Activated gamma-delta T cell treated with Interleukin-2 at 50 U/mL for 16 hours (primary cell): ENCODE measurements at places on chromosomes 6 and 20.

DNA sequence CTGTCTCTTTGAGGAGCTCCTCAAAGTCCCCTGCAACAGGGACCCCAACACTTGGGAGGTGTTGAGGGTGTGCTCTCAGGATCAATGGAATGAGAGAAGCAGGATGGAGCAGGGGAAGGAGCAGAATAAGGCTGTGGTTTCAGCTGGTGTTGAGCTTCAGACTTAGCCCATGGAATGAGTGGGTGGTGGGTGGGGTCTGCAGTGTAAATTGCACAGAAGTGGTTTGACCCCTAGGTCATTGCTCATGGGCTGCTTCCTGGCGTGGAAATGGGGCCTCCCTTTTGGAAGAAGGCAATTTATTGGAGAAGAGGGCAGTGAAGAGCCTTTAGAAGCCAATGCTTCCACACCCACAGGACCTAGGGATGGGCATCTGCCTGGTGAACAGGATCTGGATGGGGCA is 37.0 kb upstream of the KCNG1 start:
- DNase-seq = no peak

DNA sequence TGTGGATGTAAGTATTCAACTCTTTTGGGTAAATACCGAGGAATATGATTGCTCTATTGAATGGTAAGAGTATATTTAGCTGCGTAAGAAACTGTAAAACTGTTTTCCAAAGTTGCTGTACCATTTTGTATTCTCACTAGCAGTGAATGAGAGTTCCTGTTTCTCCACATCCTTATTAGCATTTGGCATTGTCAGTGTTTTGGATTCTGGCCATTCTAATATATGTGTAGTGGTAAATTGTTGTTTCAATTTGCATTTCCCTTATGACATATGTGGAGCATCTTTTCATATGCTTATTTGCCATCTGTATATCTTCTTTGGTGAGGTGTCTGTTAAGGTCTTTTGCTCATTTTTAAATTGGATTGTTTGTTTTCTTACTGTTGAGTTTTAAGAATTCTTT is 29.3 kb upstream of the KAT14 start:
- DNase-seq = no peak

- no peak for DNase-seq
These were observed 21.9 kb downstream of the CCN2 start for GRCh38 chr6:131929264-131929663.

DNA sequence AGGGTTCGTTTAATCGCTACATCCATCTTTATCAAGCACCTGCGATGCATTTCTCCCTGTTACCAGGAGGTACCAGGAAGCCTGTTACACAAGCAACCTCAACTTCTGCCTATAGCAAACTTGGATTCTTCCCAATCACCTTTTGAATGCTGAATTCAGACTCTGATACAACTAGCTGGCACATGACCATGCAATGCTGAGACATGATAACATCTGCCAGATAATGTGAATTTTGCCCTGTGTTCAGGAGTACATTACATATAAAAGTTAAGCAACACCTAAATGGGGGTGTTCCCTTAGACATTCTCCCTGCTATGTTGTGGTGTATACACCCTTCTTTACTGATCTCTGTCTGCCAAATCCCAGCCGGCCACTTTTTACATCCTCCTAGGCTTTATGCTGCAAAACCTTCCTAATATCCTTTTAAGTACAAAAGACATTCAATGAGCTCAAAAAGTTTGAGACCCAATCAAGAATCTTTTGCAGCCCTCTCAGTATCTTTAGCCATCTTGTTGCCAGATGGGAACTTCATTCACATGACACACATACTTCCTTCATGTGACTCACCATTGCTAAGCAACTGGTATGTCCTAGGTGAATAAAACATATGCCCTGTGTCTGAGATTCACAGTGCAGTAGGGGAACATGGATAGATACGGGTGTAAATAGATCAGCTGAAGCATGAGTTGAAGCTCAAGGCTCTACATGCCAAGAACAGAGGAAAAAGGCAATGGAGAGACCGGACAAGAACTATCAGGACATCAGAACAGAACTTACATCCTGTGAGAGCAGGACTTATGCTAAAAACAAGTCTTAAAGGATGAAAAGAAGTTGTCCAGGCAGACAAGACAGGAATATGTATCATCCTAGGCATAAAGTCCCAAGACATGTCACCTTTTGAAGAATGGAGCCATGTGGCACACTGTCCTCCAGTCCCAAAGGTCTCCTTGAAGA is 84.3 kb downstream of the ZHX3 start:
- no peak for DNase-seq

DNA sequence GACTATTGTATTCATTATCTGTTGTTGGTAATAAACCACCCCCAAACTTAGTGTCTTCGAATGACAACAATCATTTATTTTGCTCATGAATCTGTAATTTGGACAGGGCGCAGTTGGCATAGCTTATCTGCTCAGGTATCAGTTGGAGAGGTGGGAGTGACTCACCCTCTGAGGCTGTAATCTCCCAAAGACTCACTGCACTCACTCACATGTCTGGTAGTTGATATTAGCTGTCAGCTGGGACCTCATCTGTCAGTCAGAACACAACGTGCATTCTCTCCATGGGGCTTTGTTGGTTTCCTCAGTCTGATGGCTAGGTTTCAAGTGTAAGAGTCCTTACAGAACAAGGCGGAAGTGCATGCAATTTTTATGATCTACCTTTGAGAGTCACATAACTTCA is 219.0 kb upstream of the PRND start:
- DNase-seq = no peak

GRCh38 chr6:24936641-24937317 is 1.0 kb upstream of the RIPOR2 start:
- DNase-seq = peak; percentile 53

- DNase-seq = no peak
These were observed 17.4 kb downstream of the PIGT start for GRCh38 chr20:45433316-45433715.

DNA sequence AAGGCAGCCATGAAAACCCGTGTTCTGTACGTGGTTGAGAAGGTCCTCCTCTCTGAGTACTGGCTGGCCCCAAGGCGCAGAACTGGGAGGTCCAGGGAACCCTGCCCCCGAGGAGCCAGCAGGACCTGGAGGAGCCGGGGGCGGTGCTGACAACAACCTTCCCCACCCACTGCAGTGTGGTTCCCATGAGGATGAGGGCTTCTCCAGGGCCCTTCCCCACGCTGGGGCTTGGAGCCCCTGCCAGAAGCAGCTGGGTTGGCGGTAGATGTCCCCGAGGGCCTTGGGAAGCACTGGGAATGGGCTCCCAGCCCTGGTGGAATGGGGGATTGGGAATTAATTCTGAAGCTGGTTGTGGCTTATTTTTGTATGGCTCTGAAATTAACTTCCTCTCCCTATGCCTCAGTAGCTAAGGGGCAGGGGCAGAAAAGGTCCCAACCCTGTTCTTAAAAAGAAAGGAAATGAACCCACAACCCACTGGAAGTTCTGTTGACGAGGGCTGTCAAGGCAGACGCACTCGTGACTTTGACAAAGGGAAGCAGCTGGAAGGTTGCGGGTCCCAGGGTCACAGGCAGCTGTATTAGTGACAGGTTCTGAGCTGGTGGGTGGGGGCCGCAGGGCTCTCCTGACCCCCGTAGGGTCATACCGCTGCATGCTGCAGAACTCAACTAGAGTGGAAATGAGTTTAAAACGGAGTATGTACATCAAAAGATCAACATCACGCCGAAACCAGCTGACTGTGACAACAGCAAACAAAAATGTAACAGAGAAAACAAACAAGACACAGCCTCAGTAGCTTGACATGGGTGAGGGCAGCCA is 13.9 kb upstream of the HELZ2 start:
- no peak for DNase-seq

DNA sequence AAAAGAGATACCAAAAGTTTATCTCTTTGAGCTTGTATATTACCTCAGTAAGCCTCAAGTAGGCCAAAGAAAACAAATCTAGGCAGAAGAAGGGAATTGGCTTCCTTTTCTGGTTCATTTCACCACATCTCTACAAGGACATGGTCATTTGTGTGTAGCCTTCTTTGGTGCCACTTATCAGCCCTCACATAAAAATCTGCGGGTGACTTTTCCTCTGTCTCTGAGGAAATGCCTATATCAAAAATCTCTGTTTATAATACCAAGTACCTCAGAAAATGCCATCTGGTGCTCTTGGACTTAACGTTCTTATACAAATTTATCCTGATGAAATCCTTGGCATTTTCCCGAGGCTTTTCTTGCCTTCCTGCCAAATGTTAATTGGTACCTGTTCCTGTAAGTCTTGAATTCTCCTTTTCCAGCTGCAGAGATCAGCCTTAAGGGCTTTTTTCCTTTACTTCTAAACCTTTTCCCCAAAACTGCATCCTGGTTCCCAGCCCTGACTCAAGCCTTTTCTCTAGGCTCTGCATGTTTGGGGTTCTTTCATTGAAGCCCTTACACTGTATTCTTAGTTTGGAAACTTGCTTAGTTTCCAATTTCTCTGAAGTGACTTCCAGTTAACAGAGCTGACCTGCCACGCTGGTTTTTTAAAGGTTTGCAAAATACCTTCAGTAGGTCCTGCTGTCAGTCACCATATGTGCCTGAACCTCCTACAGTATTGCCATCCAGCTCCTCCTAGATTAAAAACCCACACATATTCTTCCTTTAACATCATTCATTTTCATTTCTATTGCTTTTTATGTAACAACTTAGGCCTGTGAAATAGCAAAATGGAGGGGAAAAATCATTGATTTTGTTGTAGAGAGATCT is 191.2 kb upstream of the PREP start:
- DNase-seq = no peak

DNA sequence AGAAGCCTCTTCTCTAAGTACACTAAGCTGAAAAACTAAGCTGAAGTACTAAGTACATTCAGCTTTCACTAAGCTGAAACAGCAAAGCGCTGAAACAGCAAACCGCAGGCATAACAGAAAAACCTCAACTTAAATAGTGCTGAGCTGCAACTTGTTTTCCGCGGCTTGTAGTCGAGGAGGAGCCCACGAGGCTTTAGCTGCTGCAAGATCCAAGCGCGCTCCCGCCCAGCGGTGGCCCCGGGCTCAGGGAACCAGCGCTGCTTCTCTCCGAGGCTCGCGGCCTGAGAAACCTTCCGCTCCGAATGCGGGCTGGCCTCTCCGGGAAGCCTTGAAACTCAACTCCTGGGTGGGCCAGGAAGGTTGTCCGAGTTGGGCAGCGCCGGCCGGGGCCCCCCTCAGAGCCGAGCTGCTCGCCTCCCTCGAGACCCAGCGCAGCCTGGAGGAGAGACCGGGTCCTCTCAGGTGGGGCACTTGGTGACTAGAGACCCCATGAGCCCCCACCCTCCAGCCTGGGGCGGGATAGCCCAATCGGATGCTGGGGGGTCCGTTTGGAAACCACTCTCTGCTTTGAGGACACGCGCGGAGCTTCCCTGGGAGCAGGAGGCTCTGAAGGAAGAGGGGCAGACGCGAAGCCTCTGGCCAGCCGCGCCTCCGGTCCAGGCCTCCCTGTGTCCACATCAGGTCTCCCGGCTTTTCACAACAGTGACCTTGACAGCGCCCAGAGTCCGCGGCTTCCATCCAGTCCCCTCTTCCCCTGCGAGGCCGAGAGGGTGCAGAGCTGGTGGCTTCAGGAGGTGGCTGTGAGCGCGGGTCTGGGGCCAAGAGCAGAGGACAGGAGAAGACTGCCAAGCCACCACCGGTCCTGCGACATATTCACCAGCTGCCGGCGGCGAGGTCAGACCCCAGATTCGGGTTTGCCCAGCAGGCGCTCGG is 38.1 kb upstream of the HLA-E start:
- DNase-seq = peak; percentile 46

- DNase-seq = no peak
These were observed 82.0 kb upstream of the B3GAT2 start for GRCh38 chr6:71038711-71039344.

GRCh38 chr6:63793465-63794137 is 158.0 kb downstream of the PHF3 start:
- no peak for DNase-seq

DNA sequence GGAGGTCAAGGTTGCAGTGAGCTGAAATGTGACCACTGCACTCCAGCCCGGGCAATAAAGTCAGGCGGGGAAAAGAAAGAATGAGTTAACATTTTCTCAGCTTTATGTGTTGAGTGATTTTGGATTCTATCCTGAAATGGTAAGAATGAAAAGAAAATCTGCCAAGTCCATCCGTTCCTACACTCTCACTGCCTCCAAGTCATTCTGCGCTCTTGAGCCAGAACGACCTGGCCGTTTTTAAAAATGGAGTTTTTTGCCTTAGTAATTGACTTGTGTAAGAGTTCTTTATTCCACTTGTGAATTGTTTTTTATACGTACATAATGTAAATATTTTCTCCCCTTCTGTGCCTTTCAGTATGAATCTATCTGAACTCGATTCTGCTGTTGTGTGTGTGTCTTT is 28.7 kb downstream of the DNAJC5 start:
- no peak for DNase-seq

- peak; percentile 99 for DNase-seq
These were observed at the start of the genes RXRB and SLC39A7 for GRCh38 chr6:33200219-33201146. RXRB (minus strand) TSS chr6:33200665; CDS start chr6:33200476, 189 bp downstream. SLC39A7 (plus strand) TSS chr6:33200867; CDS start chr6:33201246, 379 bp downstream.

DNA sequence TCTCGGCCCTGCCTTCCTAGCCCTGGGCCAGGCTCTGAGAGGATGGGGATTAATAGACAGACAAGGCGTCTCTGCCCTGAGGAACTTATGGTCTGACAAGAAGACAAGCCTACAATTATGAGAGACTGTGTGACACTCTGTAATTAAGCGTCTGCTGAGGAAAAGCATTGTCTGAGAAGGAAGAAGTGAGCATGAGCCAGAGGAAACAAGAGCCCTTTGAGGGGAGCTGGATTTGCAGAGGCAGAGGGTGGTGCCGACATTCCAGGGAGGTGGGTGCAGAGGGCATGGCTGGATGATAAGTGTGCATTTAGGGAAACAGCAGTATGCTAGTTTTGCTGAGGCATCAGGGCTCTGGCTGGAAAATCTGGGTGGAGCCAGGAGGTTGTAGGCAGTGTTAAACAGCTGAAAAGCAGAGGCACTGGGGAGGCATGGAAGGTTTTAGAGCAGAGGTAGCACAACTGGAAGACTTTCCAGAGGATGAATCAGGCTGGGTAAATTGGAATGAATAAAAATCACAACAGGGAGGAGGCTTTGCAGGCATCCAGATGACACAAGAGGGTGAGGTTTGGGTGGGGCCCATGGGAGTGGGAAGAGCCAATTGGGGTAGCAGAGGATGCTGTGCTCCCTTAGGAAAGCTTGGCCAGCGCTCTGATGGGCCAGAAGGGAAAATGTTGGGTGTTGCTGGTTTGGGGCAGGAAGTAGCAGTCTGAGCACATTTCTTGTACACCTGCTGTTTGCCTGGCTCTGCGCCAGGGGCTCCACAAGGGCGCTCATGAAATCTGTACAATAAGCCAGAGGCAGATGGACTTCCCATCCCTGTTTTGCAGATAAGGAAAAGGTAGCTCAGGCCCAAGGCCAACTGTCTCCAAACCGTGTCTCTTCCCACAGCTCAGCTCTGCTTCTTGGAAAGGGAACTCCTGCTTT is 74.0 kb upstream of the MYL9 start:
- DNase-seq = peak; percentile 55

- peak; percentile 57 for DNase-seq
These were observed 31.7 kb upstream of the CCN5 start for GRCh38 chr20:44683263-44684046.

- DNase-seq = no peak
These were observed 108.7 kb upstream of the MAP3K4 start for GRCh38 chr6:160882791-160883279.

DNA sequence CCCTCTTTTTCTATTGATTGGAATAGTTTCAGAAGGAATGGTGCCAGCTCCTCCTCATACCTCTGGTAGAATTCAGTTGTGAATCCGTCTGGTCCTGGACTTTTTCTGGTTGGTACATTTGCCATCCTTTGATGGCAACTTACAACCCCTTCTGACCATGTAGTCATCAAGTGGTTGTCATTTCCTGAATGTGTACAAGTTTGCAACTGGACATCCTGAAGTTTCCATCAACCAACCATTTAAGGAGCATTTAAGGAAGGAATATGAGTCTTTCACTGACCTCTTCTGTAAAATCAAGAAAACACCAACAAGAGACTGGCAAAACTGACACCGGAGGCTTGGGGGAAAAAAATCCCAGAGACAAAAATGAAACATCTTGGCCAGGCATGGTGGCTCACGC is 97.4 kb downstream of the RIN2 start:
- DNase-seq = no peak
